ENCODE measurements at places on chromosomes 11 and 22. TPM values are rescaled to one million over a fixed set of nuclear protein-coding genes. Genes with fewer than 3 reads are reported as not detected.

Gene UBQLNL
- not detected for total RNA-seq

Gene BCO2
- 0.75 TPM for total RNA-seq

Gene KRTAP5-7
- not detected for total RNA-seq

Gene KRTAP5-6
- not detected for total RNA-seq

Gene CD3G
- total RNA-seq: not detected

Gene KCNE3
- total RNA-seq: 0.52 TPM

Gene ACAD8
- 22.2 TPM for total RNA-seq

Gene HYOU1
- total RNA-seq: 223 TPM

Gene OR5T2
- not detected for total RNA-seq

Gene CHRM1
- total RNA-seq: not detected

Gene CCDC89
- total RNA-seq: 5.8 TPM

Gene OR8B3
- total RNA-seq: not detected

Gene NLRP6
- not detected for total RNA-seq

Gene DEUP1
- not detected for total RNA-seq

Gene ACER3
- total RNA-seq: 15.1 TPM

GRCh38 chr11:21113876-21114275 lies 444.5 kb downstream of the NELL1 start:
- no peak for DNase-seq

DNA sequence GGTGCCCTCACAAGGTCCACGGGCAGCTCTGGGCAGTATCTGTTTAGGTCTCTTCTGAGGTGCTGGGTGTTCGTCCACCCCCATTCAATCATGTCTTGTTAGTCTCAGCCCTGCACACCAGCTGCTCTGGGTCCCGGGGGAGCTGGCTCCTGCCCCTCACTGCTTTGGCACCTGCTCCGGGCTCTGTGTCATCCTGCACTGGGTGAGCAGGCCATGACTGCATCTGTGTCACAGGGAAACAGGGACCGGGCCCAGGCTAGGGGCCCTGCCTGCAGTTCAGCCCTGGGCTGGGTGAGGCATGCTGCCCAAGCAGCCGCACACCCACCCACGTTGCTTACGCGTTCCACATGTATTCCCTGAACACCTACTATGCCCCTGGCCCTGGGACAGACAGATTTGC lies 43.9 kb downstream of the ELFN2 start:
- DNase-seq: no peak

GRCh38 chr11:27040302-27041115 lies at the start of gene BBOX1:
TSS of gene BBOX1 (plus strand) at chr11:27040815. CDS start at chr11:27055431, 14,616 bp downstream.
- DNase-seq: peak; percentile 94

- DNase-seq: peak; percentile 52
These were observed 37.6 kb upstream of the UBASH3B start for GRCh38 chr11:122617926-122618325.

DNA sequence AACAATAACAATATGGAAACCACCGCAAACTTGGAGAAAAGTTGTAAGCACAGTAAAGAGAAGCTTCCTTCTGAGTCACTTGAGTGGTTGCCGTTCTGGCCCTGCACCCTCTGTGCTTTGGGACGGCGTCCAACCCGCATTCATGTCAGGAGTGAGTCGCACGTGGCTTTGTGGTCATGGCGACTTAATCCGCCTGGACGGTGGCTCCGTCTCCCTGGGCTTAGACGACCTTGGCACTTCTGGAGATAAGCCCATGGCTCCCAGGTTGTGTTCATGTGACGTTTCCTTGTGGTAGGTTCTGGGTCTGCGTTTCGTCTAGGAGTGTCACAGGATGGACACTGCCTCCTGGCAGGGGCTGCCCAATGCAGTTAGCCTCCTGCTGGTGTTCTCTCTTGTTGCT lies 40.5 kb downstream of the TPCN2 start:
- peak; percentile 64 for DNase-seq

- peak; percentile 94 for DNase-seq
These were observed 2.5 kb downstream of the TCN2 start for GRCh38 chr22:30609260-30610185.

- no peak for DNase-seq
These were observed 23.7 kb downstream of the TANGO2 start for GRCh38 chr22:20044495-20045151.

DNA sequence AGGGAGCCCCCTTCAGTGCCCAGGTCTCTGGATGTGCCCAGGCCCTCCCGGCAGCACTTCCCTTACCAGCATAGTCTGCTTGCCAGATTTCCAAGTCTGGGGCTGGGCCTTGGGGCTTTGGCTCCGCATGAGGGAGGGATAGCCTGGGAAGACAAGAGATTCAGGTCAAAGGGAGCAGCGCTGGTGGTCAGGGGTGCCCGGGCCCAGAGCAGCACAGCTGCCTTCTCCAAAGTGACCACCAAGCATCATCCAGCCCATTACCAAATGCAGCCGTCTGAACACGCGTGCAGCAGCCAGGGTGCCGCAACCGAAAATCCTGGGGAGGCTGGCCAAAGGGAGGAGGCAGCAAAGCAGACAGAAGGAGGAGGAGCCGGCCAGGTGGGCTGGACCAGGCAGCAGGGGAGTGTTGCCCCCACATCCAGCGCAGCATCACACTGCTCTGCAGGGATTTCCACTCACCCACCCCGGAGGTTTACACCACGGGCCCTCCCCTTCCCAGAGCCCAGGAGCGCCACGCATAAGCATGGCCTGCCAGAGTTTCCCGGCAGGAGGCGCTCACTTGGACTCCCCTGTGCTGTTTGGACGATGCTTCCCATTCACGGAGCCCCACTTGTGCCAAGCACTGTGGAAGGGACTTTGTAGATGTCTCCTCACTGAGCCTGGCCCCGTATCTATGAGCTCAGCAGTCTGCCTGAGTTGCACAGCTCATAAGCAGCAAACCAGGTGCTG lies 22.5 kb downstream of the TRIM29 start:
- no peak for DNase-seq

- DNase-seq: no peak
These were observed 802 bp downstream of the TENM4 start for GRCh38 chr11:79439886-79440570.

DNA sequence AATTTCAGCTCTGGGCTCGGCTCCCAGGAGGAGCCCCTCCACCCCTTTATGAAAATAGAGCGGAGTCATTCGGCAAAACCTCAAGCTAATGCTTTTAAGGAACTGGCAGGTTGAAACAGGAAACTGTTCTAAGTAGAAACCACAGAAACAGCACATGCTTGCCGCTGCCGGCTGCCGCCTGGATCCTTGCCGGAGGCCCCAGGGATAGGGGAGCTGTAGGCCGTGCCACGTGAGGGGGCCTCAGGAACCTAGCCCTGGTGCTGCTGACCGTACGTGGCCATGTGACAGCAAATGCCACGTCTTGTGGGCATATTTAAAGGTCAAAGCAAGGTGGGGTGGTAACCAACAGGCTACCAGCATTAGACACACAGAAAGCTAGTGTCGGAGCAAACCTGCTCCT lies 77.9 kb upstream of the TIMP3 start:
- peak; percentile 50 for DNase-seq

DNA sequence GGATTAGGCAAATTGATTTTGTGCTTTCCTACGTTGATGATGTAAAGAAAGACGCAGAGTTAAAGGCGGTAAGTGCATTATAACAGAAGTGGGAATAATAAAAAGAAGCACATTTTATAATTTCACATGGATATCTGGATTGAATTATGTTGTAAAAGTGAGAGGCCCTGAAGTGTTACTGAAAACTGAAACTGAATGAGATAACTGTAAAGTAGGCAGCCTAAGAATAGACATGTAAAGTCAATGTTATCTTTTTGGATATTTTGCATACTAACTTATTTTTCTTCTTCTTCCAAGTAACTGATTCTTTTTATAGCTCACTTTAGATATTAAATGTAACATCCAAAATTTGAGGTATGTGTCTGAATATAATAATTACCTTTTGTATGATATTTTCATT lies 28.3 kb downstream of the ANO5 start:
- DNase-seq: no peak

GRCh38 chr11:48043991-48044512 lies 63.7 kb downstream of the PTPRJ start:
- DNase-seq: no peak

GRCh38 chr11:71078482-71078881 lies 173.9 kb downstream of the SHANK2 start:
- DNase-seq: peak; percentile 8

- no peak for DNase-seq
These were observed 46.8 kb downstream of the BTG4 start for GRCh38 chr11:111465400-111465799.

- peak; percentile 52 for DNase-seq
These were observed 17.0 kb downstream of the XRCC6 start for GRCh38 chr22:41638124-41638523.

GRCh38 chr11:1968454-1969002 lies 21.4 kb downstream of the MRPL23 start:
- no peak for DNase-seq

DNA sequence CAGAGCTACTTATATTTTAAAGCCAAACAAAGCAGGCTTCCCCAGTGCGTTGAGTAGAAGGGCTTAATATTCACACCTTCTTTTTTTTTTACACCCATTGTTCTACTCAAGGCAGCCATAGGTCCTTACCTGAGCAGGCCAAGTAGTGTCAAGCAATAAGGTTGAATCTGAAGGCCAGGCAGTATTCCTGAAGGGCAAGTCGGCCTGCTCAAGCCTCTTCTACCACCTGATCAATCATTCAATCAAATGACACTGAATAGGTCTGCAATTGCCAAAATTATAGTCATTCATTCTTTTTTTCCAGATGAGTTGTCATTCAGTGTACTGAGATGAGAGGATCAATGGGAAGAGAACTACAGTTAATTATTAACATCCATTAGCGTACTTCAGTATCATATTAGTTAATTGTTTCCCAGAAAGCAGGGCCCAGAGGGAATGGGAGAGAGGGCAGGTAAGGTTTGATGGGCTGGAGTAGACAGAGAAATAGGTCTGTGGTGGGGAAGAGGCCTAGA lies 11.9 kb upstream of the PPP2R1B start:
- peak; percentile 71 for DNase-seq

- DNase-seq: no peak
These were observed 284.0 kb downstream of the MN1 start for GRCh38 chr22:27517361-27518155.

GRCh38 chr11:128804481-128804880 lies 62.6 kb downstream of the KCNJ1 start:
- no peak for DNase-seq

- no peak for DNase-seq
These were observed 1.1 kb downstream of the EED start for GRCh38 chr11:86245369-86246292.

All from renal cortical epithelial cell (primary cell).